ENCODE measurements at places on chromosomes 12 and 14.

DNA sequence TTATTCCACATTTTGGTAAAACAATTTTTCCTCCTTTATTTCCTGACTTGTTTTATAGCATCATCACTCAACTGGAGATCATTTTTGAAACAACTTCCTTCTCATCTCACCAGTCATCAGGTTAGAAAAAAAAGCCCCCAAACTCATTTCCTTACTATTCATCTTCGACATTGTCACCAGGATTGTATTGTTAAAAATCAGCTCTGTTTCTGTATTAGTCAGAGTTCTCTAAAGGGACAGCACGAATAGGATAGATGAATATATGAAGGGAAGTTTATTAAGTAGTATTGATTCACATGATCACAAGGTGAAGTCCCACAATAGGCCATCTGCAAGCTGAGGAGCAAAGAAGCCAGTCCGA, 392.6 kb downstream of the FUT8 start:
- DNase-seq = no peak

GRCh38 chr12:101759396-101760047, 20.3 kb upstream of the SYCP3 start:
- DNase-seq = no peak

- DNase-seq = no peak
Observed at GRCh38 chr12:55068416-55069010, 48.7 kb downstream of the NEUROD4 start.

DNA sequence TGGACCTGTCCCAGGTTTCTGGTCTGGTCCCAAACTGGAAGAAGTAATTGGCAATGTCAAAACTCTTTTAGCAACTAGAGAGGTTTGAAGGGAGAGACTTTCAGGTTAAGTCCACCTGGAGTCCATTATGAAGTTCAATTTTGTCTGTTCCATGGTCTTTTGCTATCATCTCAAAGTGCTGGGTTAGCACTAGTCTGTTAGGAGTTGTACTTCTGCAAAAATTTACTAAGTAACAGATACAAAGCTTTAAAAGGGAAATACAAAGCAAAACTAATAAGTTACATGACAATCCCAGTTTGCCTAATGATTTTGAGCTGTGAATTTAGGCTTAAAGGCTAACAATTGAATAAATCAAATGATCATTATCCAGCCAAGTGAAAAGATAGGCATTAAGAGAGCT, 643.9 kb downstream of the C12orf50 start:
- no peak for DNase-seq

DNA sequence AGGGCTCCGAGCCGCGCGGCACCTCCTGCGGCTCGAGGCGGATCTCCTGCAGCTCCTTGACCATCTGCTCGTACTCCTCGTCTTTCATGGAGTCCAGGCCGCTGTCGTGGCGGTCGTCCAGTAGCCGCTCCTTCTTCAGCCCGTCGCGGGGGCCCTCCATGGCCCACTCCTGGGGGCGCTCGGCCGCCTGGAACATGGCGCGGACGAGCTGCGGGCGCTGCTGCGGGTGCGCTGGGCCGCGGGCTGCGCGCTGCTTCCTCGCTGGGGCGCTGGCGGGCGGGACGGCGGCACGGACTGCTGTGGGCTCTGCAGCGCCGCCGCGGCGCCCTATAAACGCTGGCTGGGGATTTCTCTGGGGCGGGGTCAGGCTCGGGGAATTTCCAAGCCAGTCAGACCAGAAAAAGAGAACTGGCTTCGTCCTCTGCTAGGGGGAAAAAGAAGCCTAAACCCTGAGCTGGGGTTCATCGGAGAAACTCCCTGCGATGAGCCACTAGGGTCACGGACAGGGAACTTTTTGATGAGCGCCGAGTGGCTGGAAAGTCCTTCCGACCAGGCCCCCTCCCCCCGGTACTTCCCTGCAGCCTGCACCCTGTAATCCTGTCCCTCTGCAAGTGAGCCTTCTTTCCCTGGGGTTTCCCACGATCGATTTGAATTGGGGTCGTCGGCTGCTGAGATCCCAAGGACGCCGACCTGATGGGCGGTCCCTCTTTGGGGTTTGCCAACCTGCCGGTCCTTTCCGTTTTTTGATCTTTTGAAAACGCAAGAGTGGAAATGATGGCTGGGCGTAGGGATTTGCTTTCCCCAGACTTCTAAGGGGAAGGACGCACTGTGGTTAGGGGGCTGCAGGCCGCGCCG, at the start of gene NFKBIA:
Gene NFKBIA, minus strand, starts transcription at position 301 of the 855 bp plus-strand sequence. Its CDS starts 105 bp downstream, at position 196.
- peak; percentile 70 for DNase-seq

DNA sequence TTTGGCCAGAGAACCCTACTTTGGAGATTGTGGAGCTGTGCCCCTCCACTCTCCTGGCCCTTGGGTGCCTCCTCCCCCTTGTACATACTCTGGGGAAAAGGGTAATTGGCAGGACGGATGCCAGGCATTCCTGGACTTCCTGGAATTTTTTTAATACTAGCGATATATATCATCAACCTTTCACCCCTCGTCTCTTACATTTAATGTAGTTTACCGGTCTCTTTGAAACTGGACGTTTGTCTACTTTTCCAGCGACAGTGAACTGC, 767 bp upstream of the CRY1 start:
- DNase-seq = no peak

GRCh38 chr12:27460471-27460978, 14.0 kb downstream of the SMCO2 start:
- no peak for DNase-seq

- no peak for DNase-seq
Observed at GRCh38 chr14:64707661-64708060, 3.4 kb downstream of the PLEKHG3 start.

DNA sequence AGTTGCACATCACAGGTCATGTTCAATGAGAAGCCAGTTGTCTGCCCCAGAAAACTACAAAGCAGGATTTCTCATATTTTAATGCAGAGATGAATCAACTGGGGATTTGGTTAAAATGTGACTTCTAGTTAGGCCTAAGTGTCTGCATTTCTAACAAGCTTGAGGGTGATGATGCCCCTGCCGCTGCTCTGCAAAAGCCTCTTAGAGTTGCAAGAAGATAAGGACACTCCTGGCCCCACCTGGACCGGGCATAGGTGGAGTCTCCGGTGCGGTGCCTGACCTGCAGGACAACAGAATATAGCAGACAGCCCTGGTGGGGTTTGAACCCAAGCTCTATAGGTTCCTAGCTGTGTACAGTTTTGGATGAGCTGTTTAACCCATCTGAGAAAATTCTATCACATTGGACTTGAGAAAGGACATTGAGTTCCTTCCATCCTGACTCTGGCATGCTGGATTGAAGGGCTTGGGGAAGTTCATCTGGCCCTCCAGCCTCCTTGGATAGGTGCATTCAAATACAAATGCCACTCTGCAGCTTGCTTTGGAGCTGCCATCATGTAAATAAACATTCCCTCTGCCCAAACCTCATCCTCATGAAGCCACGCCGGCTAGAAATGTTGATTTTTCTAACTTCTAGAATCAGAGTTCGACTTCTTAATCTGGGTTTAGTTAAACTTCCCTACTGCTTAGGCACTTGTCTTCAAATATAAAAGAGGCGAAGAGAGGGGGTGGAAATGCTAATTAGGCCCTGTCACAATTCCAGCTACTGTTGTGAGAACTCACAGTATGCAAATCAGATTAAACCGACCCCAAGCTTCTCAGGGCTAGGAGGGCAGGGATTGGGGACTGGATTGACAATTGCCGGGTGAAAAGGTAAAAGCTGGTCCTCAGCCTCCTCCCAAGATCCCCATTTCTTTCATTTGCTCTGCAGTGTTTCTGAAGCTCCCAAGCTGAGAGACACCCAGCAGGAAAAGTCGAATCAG, 1225.6 kb downstream of the VRK1 start:
- DNase-seq = no peak

DNA sequence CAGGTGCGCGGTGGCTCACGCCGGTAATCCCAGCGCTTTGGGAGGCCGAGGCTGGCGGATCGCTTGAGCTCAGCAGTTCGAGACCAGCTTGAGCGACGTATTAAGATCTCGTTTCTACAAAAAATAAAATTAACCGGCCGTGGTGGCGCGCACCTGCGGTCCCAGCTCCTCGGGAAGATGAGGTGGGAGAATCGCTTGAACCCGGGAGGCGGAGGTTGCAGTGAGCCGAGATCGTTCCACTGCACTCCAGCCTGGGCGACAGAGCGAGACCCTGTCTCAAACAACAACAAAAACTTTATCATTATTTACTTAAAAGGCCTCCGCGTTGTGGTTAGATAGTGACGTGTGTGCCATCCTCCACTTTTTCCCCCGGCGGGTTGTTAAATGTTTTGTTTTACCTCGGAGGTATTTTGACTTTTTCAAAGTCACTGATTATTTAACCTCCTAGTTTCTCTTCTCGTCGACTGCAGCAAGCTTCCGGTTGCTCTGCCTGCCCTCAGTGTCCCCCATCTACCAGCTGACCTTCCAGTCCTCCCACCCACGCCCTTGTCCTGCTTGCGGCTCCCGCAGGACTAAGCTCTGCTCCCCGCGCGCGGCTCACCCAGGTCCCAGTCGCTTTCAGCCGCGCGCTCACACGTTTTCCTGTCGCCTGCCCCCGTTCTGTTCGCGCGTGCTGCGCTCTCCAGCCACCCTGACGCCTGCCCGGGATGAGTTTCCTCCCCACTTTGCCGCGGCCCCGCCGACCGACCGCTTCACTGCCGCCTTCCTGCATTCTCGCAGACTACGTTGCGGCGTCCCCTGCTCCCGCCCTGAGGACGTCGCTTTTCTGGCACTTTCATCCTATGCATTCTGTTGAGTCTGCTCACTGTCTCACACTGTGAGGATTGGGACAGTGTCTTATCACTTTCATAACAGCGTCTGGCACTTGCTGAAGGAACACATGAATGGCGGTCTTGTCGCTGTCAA, 1.2 kb upstream of the SCAF11 start:
- peak; percentile 29 for DNase-seq

GRCh38 chr14:106038263-106038662, 511.9 kb downstream of the TMEM121 start:
- DNase-seq = no peak

DNA sequence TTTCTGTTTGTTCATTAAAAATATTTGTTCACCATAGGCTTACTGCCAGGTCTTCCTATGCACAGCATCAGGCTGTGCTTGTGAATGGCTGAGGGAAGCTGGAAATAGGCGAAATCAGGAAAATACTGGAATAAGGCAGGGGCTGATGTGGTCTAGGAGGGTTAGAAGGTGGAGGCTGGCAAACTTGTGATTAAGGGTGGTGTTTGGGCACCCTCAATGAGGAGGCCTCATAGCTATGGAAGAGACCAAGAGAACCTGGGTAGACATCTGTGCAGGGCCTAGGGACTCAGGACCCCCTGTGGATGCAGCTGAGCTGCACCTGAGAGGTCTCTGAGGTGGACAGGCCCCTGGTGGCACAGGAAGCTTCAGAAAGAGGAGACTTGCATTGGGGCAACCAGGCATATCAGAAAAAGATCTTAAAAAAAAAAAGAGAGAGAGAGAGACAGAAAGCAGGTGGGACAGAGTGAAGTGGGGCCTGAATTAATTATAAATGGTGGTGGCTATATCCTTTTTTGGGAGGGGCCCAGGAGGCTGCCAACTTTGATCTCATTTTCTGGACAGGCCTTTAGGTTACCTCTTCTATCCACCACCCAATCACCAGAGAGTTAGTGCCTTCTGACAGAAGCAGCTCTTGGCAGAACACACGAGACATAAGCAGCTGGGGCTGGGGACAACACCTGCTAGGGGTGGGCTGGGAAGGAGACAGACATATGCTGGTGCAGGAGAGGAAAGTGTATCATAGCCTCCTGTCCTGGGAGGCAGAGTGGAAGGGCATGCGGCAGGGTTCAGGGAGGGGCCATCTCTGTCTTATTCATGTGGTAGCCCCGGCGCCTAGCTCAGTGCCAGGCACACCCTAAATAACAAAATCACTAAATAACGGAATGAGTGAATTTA, 46.7 kb upstream of the ATP23 start:
- DNase-seq = no peak

GRCh38 chr12:49019443-49020324, 1.1 kb upstream of the PRKAG1 start:
- no peak for DNase-seq

- DNase-seq = no peak
Observed at GRCh38 chr14:38079268-38079667, 128.4 kb upstream of the SSTR1 start.

DNA sequence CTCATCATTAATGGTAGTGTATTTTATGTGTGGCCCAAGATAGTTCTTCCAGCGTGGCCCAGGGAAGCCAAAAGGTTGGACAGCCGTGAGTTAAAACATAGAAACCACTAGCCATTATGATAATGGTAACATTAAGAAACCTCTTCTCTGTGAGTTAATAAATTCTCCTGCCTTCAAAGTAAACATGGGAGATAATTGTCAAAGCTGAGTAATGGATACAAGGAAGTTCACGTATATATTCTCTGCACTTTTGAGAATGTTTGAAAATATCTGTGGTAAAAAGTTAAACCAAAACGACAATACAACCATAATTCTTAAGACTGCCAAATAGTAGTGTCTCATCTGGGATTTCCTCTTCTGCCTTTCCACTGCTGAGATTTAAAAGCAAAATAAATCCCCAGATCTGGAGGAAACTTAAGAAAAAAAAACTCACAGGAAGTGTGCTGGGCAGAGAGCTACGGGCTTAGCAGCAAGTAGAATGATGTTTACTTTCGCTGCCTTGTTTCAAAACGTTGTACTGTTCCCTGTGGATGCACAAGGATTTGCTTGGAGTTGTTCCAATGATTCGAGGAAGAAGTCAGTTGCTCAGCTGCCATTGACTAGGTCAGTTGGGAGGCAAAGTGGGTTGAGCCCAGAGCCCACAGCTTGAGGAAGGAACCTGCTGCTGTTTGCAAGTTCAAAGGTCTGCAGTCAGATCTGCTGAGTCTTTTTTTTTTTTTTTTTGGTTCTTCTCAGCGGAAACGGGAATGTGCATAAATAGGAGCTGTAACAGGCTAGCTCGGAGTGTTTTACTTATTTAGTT, 1.7 kb downstream of the TPCN1 start:
- DNase-seq = no peak

DNA sequence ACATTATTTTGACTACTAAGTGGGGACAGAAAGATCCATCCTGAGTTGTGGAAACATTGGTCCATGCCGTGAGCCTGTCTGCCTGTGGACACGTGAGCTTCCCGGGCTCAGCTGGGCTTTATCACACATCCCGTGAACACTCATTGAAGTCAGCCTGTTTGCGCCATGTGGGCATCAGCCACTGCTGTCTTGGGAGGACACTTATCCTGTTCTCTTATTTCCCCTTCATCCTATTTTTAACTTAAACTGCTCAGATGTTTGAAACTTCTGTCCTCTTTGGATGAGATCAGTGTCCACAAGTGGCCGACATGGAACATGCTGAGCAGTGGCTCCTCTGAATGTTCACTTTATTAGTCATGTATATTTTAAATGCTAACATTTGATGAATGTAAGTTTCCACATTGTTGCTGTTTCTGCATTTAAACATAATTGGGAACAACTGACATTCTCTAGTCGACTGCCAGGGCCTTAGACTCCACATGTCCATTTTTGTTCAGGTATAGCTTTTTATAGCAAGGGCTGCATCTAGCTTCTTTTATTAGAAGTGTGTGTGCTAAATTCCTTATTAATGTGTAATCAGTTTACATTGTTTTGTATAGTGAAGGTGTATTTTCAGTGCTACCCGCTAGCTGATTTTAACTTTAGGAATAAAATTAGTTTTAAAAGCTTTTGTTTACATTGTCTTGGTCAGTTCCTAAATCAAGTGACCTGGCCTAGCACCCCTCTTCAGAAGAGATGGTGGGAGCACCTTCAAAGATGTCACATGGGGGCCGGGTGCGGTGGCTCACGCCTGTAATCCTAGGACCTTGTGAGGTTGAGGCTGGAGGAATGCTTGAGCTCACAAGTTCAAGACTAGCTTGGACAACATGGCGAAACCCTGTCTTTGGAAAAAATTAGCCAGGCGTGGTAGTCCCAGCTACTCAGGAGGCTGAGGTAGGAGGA, 24.0 kb downstream of the RNF34 start:
- no peak for DNase-seq
